Neural progenitor cell (in vitro differentiated cells): ENCODE measurements at places on chromosomes 12 and 14.

DNA sequence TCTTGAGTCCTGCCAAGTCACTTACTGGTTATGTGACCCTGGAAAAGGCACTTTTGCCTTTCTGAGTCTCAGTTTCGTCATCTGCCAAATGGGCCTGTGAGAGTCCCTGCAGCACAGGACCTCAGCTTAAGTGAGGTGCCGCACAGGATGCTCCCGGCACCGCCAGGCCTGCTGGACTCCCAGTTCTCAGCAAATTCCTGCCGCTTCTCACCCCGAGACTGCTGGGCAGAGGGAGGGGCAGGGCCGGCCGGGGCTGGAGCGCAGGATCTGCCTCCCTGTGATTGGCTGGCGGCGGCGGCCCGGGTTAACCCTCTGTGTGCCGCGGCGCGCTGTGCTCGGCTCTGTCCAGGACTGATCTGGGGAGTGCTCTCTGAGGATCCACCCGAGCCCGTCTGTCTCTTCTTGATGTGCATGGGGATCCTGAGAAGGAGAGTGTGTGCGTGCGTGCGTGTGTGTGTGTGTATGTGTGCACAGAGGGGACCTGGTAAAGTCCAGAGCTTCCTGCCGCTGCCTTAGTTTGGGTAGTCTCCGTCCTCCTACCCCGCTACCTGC lies 8.6 kb downstream of the SETD1B start:
- DNase-seq = peak; percentile 88

DNA sequence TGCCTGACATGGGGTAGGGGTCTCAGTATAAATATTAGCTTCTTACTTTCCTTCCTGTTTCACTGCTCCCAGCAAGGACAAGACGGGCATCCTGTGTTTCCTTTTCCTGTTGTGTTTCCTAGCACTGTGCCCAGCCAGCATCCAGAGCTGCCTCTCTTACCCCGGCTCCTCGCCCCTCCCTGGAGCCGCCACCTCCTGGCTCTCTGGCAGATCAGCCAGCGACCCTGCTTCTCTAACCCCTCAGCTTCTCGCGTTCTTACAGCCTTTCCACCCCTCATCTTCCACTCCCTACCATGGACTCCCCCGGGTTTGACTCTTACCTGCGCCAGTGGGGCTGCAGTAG lies 17.8 kb downstream of the HDAC7 start:
- no peak for DNase-seq

DNA sequence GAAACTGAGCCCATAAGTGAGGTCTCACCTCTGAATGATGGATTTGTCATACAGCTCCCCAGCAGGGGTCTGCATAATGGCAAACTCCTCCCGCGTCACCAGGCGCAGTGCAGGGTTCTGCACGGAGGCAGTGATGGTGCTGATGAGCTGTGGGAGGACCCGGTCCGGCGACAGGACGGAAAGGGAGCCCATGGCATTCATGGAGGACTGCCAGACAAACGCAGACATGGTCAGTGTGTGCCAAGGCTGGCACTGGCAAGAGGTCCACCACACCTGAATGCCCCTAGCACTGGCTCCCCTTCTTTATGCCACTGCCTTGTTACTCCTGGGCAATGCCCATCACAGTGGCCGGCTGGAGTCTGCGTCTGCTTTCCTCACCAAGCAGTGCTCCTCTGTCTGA lies 32.7 kb downstream of the GCN1 start:
- DNase-seq = no peak

DNA sequence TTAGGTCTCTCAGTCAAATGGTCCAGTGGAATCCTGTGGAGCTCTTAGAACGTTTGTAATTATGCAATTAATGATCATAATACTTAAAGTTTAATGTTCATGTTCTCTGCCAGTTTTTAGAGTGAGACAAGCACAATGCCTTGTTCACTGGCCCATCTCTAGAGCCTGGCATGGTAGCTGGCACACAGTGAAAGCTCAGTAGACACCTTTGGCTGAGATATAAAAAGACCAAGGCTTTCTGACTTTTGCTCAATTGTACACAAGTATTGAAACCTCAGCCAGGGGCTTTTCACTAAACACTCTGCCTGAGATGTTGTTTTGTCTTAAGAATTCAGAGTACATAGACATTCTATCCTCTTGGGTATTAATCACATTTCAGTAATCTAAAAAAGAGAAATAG lies 241.8 kb upstream of the ATP2B1 start:
- no peak for DNase-seq

- DNase-seq = peak; percentile 72
These were observed 19.1 kb upstream of the COL2A1 start for GRCh38 chr12:48023386-48023785.

DNA sequence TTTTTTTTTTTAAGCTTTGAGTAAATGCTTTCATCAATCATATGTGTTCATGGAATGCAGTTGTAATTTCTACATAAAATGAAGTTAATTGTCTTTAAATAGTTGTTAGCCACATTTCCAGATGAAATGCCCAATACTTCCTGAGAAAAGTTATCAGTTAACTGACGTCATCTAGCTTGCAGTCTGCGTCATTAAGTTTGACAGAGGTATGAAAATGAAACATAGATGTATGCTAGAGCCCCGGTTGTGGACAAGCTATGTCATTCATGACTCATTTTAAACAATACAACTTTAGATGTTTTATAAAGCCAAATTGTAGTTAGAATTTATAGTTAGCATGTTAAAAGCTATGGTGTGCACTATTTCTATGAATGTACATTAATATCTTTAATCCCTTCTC lies 90.7 kb downstream of the PLEKHA5 start:
- no peak for DNase-seq

DNA sequence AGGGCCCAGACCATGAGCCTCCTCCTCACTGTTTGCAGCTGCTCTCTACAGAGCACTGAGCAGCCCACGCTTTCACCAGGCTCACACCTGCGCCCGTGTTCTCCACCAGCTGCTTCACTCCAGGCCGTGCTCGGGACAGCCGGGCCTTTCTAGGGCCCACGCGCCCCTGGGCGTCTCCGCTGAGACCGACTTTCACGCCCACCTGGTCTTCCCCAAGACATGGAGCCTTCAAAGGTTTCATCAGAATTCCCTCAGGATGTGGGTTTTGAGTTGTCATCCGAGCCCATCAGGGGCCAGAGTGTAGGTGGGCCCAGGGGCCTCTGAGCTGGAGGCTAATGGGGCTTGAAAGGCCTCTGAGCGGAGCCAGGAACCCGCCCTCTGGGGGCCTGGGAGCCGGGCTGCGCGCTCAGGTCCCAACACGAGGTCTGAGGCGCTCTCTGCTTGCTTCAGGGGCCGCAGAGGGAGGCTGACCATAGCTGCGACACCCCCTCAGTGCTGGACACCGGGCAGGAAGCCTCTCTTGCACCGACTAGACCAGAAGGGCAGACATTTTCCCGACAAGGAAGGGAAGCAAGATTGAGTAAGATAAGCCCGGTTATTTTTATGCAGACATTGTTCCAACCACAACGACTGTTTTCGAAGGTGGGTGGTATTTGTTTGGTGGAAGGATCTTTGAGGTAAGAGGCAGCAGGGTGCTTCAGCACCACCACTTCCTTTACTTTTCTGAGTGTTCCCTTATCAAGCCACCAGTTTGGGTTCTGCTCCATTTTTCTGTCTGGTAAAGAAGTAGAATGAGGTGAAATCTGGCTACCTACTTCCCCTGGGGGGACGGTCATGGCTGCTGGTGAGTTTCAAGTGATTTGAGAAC lies 125.0 kb upstream of the FUT8 start:
- DNase-seq = no peak

DNA sequence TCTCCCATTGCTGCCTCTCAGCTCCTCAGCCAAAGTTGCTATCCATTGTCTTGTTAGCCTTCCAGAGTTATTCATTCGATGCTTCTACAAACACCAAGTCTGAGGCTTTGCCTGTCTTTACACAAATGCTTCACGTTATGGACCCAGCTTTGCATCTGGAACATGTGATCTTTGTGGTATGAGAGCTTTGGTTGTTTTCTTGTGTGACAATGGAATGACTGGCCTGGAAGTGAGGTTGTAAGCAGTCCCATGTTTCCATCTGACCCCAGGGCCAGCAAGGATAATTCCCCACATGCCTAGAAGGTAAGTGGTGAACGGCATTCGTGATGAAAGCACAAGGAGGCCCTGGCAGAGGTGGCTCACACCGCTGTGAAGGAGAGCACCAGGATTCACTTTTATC lies 866.7 kb upstream of the TMEM132C start:
- no peak for DNase-seq
